Stimulated activated CD4-positive, alpha-beta T cell treated with anti-CD3 and anti-CD28 coated beads, Interleukin-12 subunit alpha, Interleukin-12 subunit beta, amount 100 ng/mL, for 24 hours (primary cell): ENCODE measurements at places on chromosomes 5 and 9.
A peak's percentile ranks its signal among the peaks of the same experiment; 100 is the strongest.

GRCh38 chr5:71957292-71957898 lies 149.9 kb upstream of the MAP1B start:
- DNase-seq: no peak

DNA sequence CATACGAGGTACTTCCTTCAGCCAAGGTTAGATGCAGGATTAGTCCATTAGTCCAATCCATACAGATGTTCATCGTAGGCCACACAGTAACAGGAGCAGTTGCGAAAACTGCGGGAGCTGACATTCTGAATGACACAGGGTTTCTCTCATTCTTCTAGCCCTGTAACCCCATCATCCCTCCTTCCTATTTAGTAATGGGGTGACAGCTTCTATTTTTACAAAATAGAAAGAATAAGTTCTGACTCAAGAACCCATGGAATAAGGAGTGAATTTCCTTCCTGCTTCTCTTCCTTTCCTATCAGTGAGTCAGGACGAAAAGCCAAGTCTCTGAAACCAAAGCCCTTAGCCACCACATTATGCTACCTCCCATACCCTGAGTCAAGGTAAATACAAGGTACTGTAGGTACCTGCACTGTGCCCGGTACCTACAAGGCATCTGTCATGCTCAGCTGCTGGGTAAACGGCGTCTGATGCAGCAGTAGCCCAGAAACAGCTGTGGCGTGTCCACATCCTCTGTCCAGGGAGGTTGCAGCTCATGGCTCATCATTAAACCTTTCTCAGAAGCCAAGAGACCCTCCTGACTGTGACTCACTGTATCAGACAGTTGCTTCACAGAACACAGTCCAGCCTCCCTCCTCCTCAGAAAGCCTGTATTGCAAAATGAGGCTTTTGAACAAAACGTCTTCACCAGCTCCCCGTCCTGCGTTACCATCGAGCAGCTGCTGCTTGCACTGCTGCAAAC lies 84.2 kb downstream of the ESM1 start:
- DNase-seq: no peak

GRCh38 chr9:113853333-113853732 lies 22.8 kb upstream of the ZNF618 start:
- DNase-seq: no peak

DNA sequence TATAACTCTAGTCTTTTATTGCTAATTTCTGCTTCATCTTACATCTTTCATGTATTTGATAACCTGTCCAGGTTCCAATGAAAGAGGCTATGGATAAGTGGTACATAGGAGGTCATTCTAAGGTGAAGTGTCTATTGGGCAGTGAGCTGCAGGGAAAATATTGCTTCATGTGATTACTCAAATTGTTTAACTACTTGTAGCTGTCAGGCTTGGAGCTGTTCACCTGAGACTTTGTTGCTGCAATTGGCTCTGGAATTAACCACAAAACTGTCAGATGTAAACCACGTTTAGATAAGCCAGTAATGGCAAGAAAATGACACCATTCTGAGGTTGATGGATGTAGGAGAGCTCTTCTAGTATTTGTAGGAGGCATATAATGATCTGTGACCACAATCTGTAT lies 26.0 kb downstream of the ADAMTSL1 start:
- DNase-seq: no peak

GRCh38 chr5:68464424-68464823 lies 248.9 kb downstream of the PIK3R1 start:
- no peak for DNase-seq

- DNase-seq: no peak
Observed at GRCh38 chr5:148206620-148207019, 3.8 kb downstream of the SPINK6 start.

GRCh38 chr5:144121577-144121976 lies 48.9 kb downstream of the YIPF5 start:
- no peak for DNase-seq

DNA sequence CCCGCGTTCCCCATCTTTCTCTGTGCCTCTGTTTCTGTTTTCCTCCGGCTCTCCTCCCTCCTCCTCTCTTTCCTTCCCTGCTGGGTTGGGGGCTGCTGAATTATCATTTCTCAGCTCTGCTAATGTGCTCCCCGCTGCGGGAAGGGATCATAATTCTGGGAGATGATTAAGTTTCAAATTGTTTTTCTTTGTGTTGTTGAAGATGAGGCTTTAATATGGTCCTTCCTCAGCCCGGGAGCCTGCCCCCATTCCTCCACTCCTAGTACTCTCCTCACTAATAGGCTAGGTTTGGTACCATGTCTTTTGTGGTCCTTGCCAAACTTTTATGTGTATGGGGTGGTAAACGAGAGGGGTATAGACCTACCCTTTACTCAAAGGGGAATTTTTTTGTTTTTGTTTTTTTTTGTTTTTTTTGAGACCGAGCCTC lies 5.7 kb upstream of the PCDH1 start:
- no peak for DNase-seq

GRCh38 chr5:33901156-33901555 lies 9.4 kb upstream of the ADAMTS12 start:
- no peak for DNase-seq

DNA sequence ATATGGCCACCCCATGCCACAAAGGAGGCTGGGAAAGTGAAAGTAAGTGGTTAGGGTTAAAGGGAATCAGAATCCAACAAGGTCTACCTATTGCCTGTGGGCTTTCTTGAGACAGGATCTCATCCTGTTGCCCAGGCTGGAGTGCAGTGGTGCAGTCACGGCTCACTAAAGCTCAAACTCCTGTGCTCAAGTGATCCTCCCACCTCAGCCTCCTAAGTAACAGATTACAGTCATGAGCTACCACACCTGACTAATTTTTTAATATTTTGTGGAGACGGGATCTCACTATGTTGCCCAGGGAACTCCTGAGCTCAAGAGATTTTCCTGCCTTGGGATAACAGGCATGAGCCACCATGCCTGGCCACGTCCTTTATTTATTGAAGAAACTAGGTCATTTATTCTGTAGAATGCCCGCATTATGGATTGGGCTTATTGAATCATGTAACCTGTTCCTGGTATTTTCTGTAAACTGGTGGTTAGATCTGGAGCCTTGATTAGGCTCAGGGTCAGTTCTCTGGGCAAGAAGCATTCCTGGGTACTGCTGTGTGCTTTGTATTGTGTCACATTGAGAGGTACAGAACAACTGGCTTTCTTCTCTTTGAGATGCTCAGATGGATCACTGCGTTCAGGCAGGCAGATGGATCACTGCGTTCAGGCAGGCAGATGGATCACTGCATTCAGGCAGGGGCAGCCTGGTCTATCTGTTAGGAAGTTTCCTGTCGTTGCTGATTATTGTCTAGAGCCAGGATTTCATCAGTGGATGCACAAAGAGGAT lies 41.6 kb downstream of the ERGIC1 start:
- no peak for DNase-seq

DNA sequence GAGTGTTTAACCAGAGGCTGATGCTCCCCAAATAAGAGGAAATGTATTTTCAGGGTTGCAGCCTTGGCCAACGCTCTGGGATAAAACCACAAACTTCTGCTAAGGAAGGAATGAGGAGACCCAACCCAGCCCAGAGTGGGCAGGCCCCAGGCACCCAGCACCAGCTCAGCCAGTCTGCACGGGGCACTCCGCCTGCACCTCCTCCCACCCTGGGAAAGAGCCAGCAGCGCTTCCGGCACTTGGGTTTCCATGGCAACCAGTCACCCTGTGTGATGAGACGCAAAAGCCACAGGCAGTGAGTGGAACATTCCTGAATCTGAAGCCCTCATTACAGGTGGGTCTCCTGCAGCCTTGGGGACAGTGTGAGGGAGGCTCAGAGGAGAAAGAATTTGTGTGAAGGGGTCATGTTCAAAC lies 85.2 kb upstream of the ZBTB43 start:
- peak; percentile 71 for DNase-seq

- no peak for DNase-seq
Observed at GRCh38 chr5:133247881-133248624, 196.2 kb downstream of the HSPA4 start.

DNA sequence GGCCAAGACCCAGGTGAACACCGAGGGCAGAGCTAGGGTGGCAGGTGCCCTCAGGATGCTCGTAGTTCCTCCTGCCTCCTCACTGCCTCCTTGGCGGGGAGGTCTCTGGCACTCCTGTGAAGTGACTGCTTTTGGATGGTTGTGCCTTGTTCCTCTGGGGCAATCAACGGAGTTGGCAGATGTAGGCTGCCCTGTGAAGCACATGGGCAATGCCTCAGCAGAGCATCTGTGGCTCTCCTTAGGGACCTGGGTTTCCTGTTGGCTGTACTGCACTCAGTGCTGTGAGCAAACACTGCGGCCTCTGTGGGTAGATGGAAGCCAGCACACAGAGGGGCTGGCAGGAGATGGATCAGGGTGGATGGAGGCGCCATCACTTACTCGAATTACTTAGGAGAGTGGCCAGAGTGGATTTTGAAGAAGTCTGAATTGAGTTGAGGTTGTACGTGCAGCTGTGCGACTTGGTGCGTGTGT lies 71.4 kb upstream of the COL5A1 start:
- DNase-seq: no peak

DNA sequence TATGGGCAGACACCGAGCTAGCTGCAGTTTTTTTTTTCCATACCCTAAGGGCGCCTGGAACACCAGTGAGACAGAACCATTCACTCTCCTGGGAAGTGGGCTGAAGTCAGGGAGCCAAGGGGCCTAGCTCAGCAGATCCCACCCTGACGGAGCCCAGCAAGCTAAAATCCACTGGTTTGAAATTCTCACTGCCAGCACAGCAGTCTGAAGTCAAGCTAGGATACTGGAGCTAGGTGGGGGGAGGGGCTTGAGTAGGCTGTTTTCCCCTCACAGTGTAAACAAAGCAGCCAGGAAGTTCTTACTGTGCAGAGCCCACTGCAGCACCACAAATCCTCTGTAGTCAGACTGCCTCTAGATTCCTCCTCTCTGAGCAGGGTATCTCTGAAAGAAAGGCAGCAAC lies 151.7 kb upstream of the HCN1 start:
- no peak for DNase-seq

DNA sequence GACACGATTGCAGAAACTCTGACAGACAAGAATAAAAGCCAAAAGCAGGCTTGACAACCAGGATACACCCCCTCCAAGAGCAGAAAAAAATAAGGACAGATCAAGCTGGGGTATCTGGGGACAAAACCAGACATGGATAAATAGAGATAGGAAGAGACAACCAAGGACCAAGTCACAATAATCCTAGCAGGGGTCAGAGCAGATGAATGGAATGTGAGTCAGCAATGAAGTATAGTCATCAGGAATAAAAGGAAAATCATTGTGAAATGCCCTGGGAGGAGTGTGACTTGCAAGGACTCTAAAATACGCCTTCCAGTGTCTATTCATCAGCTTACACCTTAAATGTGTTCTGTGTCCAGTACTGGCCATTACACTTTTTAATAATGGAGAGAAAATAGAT lies 206.8 kb downstream of the CAAP1 start:
- DNase-seq: no peak

DNA sequence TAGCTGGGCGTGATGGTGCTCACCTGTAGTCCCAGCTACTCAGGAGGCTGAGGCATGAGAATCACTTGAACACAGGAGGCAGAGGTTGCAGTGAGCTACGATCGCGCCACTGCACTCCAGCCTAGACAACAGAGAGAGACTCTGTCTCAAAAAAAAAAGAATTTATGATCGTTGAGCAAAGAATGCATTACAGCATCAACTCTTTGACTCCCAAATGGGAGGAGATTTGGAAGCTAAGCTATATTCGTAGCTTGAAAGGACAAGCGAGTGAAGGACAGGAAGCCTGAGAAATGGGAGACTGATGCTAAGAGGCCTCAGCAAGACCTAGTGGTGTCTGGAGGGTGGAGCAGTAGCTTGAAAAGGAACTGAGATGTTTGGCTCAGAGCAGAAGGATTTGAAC lies 10.3 kb upstream of the CCIN start:
- DNase-seq: no peak

GRCh38 chr5:27087747-27088146 lies 49.4 kb upstream of the CDH9 start:
- no peak for DNase-seq

- no peak for DNase-seq
Observed at GRCh38 chr5:94771742-94772141, 153.3 kb downstream of the SLF1 start.

GRCh38 chr5:61283471-61283870 lies 48.6 kb upstream of the ZSWIM6 start:
- no peak for DNase-seq

- no peak for DNase-seq
Observed at GRCh38 chr9:137648396-137648795, 29.6 kb downstream of the EHMT1 start.

GRCh38 chr9:117771136-117771535 lies 66.9 kb downstream of the TLR4 start:
- no peak for DNase-seq

DNA sequence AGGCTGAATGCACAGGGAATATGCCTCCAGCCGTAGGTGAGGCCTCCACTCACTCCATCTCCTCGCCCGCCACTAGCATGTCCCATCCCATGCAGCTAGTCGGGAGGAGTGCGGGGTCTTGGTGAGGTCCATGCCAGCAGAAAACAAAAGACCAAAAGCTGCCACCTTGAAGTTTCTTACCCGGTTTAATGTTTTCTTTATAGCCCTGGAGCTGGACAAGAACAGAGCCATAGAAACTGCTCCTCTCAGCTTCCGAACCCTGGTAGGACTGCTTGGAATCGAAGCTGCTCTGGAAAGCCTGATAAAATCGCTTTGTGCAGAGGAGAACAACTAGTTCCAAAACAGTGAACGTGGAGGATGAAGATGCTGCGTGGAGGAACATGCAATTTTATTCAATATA lies 57.1 kb downstream of the IPPK start:
- DNase-seq: no peak

DNA sequence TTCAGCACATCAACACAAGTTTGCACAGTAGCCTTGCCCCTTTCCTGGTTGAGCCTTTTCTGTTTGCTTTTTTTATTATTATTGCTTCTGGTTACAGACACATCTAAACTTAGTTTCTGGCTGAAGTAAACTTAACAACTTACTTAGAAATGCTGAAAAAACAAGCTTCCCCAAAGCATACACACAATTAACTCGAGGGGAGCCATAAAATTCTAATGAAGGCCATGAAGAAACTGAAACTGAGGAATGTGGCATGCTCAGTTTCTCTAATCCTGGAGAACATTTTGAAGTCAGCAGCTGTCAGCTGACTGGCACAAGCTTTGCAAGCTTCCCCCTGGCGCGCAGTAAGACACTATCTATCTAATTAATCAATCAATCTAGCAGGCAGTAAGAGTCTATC lies 3.7 kb downstream of the MYO10 start:
- no peak for DNase-seq
